ENCODE measurements at places on chromosomes 6 and 20.

- DNase-seq = peak; percentile 66
Measured at GRCh38 chr20:32439132-32439829, 81.2 kb downstream of the ASXL1 start.

DNA sequence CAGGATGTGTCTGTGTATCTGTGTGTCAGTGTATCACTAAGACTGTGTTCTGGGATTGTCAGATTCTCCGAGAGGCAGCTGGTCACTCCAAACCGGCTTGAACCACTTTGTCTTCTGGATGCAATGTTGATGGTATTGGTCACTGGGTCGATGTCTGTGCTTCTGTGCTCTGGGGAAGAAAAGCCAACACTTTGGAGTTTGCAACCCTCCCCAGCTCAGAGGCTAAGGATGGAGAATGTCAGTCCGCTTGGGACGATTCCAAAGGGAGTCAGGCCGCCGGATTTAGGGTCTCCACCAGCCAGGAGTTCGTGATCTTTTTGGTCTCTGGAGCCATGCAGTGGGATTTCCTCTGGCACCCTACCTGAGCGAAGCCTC is 5.2 kb downstream of the MAFB start:
- no peak for DNase-seq

- no peak for DNase-seq
Measured at GRCh38 chr20:3869839-3870634, 19.1 kb upstream of the PANK2 start.

GRCh38 chr20:8912096-8912495 is 156.8 kb upstream of the PLCB4 start:
- no peak for DNase-seq

- no peak for DNase-seq
Measured at GRCh38 chr6:15512126-15512525, 150.7 kb downstream of the DTNBP1 start.

GRCh38 chr6:35831257-35832007 is 26.3 kb downstream of the LHFPL5 start:
- no peak for DNase-seq

GRCh38 chr6:119344306-119344705 is 5.3 kb downstream of the MAN1A1 start:
- DNase-seq = no peak

GRCh38 chr20:4925842-4926530 is 75.3 kb downstream of the SLC23A2 start:
- DNase-seq = no peak

- no peak for DNase-seq
Measured at GRCh38 chr6:44268095-44268628, 2.1 kb upstream of the TMEM151B start.

- DNase-seq = no peak
Measured at GRCh38 chr20:46637427-46638133, 13.7 kb downstream of the SLC13A3 start.

GRCh38 chr20:62301111-62301668 is 1.6 kb upstream of the ADRM1 start:
- peak; percentile 37 for DNase-seq

DNA sequence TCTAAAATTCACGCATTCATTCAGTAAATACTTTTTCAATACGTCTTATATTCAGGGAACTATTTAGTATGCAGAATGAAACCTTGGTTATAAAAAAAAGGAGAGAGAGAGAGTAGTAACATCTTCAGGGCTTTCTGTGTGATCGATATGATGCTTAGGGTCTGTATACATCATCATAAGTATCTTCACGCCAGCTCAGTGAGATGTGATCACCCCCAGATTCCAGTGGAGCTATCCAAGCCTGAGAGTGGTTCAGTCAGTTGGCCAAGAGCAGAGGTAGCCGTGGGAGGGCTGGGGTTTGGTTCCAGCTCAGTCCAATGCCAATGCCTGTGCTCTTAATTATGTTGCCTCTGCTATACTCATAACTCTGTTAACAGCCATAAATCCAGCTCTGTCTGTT is 8.6 kb downstream of the CD83 start:
- no peak for DNase-seq

DNA sequence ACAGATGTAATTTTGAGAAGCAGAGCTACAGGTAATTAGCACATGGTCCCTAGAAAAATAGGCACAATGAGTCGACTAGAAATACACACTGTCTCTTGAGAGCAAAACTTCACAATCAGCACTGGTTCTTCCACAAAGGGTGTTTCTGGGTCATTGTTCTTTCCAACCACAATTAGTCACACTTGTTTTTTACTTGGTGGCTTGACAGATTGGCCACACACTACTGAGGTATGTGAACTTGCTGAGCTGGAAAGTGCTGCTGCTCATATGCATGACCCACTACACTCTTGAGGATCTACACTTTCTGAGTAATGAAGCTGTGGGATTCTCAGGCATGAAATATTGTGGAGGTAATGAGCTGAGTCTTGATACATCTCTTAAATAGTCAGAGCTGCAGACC is 347.7 kb downstream of the BCKDHB start:
- DNase-seq = peak; percentile 85

GRCh38 chr6:119174879-119175817 is 96.7 kb upstream of the FAM184A start:
- no peak for DNase-seq

GRCh38 chr20:19735446-19735845 is 22.6 kb upstream of the RIN2 start:
- peak; percentile 79 for DNase-seq

GRCh38 chr20:33655164-33655563 is 7.0 kb upstream of the C20orf144 start:
- DNase-seq = no peak

- peak; percentile 15 for DNase-seq
Measured at GRCh38 chr6:110063594-110064263, 85.6 kb downstream of the GPR6 start.

DNA sequence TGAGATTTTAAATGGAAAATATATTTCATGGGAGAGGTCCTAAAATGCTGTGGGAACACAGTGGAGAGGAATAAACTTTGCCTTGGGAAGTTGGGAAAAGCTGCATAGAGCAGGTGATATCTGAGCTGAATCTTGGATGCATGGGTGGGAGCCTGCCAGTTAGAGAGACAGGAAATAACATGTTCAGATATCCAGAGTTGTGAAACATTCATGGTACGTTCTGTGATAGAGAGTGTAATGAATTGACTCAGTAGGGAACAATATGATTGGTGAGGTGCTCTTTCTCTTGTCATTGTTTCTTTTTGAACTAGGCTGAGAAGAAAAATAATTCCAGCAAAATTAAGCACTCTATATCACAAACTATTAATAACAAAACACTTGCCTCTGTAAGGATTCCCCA is 72.8 kb downstream of the RPS12 start:
- no peak for DNase-seq

GRCh38 chr6:22605736-22606135 is 36.4 kb downstream of the HDGFL1 start:
- DNase-seq = no peak

GRCh38 chr20:54622333-54623295 is 147.2 kb downstream of the DOK5 start:
- no peak for DNase-seq

- DNase-seq = no peak
Measured at GRCh38 chr20:764255-764654, 4.0 kb downstream of the SLC52A3 start.

- peak; percentile 26 for DNase-seq
Measured at GRCh38 chr6:96626759-96627364, 63.9 kb downstream of the FHL5 start.

- DNase-seq = no peak
Measured at GRCh38 chr6:99745651-99746050, 139.0 kb downstream of the PRDM13 start.

DNA sequence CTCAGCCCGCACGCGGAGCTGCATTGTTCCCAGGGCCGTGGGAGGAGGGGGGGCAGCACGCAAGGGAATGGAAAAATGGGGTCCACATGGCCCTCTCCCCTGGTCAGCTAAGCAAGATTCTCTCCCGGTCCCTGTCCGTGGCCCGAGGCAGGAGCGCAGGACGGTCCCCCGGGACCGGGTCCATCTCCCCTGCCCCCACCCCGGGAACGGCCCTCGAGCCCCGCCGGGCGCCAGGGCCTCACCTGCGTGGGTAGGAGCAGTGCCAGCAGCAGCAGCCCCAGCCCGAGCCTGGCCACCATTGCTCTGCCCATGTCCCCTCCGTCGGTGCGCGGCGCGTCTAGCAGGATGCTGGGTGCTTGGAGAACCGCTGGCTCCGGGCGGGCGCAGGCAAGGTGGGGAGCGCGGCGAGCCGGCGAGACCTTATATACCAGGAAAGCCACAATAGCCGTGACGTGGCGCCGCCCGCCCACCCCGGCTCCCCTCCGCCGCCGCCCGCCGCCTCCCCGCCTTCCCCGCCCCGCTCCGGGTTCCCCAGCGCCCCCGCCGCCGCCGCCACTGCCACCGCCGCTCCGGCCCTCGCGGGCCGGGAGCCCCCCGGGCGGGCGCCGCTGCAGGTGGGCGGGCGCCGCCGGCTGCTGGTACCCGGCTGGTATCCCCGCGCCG is at the start of gene CD24:
Gene CD24 (minus strand): TSS at position 394 of the 663 bp plus-strand sequence. CDS start 83 bp downstream, at position 311.
- DNase-seq = no peak

GRCh38 chr6:1322696-1323219 is 10.9 kb downstream of the FOXQ1 start:
- no peak for DNase-seq

DNA sequence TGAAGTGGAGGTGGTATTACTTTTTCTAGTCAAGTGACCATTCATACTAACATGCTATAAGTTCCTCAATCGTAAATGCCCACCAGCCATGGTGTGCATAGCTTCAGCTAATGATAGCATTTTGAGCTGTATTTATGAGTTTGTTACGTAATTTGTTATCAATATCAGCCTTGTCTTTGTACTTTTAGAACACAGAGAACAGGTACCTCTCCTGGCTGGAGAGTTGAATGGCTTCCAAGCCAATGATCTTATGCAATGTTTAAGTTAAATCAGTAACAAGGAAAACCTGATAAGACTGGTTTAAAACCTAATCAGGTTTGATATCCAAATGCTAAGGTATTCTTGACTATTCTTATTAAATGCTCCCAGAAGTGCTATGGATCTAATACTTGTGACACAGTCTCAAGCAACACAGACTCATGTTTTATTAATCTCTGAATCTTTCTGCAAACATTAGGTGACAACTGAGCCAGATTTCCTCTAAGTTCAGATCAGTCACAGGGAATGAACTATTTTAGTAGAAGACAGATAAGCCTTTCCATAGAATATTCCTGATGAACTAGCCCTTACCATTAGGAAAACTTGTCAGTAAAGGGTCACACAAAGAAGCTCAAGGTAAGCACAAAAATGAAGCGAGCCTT is 154.8 kb downstream of the PTPRK start:
- DNase-seq = no peak

DNA sequence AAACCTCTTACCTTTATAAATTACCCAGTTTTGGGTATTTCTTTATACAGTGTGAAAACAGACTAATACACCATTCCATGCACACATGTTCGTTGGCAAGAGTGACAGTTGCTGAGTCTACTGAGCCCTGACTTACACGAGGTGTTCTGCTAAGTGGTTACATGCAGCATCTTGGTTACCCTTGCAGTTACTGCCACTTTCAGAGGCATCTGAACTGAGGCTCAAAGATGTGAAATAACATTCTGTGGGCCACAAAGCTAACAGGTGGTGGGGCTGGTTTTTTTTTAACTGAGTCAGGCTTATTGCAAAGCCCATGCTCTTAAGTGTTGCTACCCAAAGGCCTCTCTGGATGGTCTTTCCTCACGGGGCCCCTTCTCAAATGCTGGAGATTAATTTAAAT is 54.4 kb upstream of the GTSF1L start:
- DNase-seq = no peak

DNA sequence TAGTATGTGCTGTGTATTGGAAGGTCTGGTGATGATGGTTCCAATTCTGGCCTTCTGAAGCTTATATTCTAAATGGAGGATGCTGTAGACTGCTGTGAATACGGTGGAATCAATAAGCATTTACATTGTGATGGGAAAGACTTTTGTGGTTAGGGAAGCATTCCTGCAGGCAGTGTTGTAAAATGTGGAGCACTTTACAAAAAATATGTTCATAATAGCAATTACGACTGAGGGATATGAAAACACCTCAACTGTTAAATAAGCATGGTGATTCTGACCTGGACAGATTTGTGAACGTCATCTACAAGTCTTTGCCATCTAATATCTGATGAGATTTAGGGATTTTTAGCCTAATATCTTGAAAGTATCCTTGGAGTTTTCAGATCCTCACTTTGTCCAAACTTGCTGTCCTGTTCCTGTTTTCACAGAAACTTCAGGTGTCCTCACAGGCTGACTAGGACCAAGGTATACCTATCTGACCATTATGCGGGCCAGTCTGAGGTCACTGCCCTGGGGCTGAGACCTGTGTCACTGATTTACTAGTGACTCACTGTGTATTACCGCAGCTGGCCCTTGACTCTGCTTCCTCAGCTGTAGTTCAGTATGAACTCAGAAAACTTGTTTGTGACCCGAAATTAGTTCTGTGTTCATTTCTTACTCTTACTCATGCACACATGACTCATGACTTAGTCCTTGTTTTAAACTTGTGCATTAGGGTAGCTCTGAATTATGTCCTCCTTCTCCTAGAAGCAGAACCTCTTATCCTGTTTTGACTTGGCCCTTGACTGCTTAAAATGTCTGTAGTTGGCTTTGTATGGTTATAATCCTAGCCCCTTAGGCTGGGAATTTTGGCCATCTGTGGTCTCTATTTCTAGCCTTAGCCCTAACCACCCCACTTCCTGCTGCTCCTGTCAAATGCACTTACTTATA is 343.0 kb downstream of the CDKAL1 start:
- peak; percentile 90 for DNase-seq

DNA sequence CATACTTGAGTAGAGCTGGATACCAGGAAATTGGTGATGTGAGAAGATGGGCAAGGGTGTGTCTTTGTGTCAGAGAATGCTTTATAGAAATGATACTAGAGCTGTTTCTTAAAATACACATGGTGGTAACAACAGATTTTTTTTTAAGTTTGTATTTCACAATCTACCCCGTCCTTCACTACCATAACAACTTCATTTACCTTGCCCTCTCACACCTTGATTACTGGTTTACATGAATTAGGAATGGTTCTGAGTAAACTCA is 45.4 kb downstream of the RARS2 start:
- no peak for DNase-seq

DNA sequence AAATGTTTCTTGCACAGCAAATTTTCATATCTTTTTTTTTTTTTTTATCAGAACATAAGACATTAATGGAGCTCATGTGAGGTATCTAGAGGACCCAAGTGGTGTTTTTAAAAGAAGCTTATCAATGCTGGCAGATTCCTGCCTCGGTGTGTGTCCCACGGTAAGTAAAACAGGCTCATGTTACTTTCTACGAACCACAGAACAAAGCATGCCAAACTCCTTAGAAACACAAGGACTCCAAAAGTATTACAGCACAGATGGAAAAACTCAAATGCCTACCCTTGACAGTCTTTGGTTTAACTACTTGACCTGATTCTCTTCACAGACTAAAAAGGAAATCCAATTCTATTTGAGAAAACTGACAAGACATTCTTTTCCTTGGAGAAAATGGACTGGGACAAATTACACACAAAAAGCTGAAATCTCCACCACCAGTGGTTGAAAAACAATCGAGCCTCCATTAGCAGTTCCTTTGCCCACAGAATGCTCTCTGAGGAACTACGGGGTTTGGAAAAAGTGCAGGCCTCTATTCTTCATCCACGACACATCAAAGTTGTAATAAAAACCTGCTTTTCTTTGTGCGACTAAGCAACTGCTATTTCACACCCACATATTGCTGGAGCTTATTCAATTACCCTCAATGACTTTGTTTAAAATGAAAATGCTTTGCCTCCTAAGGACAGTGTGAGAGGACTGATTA is 5.4 kb downstream of the METTL24 start:
- no peak for DNase-seq

GRCh38 chr20:61161726-61162390 is 90.2 kb upstream of the CDH4 start:
- DNase-seq = no peak
